ENCODE measurements at places on chromosomes 3 and 15.
A peak's percentile ranks its signal among the peaks of the same experiment; 100 is the strongest.

- no peak for DNase-seq
These were observed 15.0 kb downstream of the CDAN1 start for GRCh38 chr15:42721916-42722315.

DNA sequence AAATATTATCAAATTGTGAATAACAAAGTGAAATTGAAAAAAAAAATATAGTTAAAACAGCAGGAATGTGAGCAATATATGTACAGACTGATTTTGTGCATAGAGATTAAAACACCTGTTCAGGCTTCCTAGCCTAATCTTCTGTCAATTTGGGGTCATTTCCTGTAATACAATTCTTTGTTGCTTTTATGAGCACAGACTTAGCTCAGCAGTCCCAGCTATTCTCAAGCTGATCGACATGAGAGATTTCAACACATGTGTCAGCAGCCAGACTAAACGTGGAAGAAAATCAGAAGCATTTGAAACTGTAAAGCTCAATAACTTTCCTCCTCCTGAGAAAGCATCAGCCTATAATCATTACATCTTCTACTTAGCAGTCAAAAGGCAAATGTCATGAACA lies 1.6 kb upstream of the FHIT start:
- no peak for DNase-seq

DNA sequence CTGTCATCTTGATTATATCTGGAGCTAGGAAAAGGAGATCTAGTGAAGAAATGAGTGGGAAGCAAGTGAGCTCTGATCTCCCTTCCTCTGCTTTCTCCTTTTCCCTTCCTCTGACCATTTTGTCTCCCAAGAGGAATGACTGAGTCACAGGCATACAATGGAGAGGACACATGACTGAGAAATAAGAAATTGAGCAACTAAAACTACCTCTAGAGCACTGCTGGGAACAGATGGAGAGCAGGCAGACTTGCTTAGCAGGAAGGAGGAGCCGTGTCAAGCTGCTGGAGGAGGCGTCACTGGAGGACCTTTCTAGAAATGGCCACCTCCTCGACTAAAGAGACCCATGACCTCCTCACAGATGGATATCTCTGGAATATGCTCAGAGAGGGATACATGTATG lies 66.9 kb upstream of the MYO5C start:
- peak; percentile 34 for DNase-seq

- no peak for DNase-seq
These were observed 15.6 kb downstream of the CPA3 start for GRCh38 chr3:148880681-148881080.

DNA sequence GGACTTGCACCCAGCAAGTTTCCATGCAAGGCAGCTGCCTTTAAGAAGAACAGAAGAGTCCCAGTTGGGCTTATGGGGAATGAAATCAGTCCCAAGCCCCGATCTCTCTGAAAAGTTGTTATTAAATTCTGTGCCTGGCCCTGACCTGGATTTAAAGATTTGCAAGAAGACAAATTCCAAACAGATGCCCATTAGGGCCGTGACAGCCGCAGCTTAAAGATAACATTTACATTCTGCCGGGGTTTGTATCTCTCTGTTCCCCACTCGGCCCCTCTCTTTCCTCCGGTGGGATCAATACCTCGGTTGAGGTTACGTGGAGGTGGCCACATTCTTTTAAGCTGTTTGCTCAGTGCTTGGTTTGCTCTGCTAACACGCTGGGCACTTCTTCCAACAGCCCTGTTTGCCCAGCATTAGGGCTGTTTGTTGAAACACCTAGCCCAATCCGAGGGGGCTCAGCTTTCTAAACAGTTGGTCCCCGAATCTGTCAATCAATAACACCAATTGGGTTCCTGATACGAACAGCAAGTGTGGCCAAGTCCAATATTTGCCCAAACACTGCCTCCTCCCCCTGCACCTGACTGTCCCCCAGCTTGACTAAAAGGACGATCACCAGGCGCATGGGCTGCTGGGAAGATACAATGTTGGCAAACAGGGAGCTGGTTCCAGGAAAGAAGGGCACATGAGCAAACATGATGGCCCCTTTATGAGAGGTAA lies 108.6 kb downstream of the RPLP1 start:
- no peak for DNase-seq

DNA sequence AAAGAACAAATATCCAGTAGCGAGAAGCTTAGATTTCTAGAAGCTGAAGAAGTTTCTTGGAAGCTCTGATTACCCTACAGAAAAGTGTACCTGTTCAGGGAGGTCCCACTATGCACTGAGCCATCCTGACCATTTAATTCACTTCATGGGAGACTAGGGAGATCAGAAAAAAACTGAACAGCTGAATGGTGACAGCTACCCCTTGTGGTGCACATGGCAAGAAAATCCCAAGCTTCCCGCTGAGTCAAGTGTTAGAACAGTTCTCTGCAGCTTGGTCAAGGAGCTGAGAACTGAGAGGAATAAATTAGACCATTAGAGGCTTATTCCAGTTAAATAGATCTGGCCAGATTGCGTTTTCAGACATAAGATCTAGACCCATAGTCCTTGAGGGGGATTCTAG lies 197.2 kb upstream of the VEPH1 start:
- DNase-seq, result no peak

DNA sequence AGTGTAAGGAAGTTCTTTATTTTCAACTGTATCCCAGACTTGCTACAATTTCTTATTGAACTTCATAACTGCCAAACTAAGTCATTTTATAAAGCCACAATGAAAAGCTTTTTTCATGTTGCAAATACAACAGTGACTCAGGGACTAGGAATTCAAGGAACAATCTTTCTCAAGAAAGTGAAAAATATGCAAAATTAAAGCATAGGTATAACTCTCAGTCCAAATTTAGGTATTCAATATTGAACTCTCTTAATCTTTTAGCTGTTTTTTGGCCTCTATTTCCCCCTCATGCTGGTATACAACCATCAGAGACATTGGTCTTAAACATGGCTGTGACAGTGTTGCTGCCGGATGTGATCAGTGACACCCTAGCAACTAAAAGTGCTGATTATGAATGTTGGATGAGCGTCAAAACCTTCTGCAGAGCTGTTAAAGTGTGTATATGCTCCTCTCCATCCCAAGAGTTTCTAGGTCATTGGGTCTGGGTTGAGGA lies 476.9 kb downstream of the ZNF385D start:
- no peak for DNase-seq

DNA sequence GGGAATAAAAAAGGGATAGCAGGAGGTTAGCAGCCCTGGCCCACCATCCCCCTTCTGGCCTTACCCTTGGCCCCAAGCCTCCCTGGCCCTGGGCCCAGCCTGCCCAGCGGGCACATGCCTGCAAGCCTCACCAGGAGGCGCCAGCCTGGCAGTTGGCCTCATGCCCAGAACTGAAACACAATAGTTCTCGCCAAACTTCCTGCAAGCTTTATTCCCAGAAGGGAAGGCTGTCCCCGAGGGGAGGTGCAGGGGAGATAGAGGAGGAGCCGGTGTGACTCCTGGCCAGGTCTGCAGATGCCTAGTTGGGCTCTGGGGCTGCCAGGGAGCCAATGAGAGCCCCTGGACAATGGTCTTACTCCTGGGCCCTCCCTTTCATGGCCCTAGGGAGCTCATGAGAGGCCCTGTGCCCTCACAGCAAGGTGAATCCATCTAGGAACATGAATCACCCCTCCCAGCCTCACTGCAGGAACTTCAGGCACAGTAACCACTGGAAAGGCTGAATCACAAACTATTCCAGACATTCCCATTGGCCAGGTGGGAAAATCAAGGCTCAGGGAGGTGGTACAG lies 4.0 kb downstream of the CCDC33 start:
- DNase-seq, result peak; percentile 67

GRCh38 chr15:69893863-69894262 lies 203.9 kb downstream of the TLE3 start:
- DNase-seq, result peak; percentile 79

DNA sequence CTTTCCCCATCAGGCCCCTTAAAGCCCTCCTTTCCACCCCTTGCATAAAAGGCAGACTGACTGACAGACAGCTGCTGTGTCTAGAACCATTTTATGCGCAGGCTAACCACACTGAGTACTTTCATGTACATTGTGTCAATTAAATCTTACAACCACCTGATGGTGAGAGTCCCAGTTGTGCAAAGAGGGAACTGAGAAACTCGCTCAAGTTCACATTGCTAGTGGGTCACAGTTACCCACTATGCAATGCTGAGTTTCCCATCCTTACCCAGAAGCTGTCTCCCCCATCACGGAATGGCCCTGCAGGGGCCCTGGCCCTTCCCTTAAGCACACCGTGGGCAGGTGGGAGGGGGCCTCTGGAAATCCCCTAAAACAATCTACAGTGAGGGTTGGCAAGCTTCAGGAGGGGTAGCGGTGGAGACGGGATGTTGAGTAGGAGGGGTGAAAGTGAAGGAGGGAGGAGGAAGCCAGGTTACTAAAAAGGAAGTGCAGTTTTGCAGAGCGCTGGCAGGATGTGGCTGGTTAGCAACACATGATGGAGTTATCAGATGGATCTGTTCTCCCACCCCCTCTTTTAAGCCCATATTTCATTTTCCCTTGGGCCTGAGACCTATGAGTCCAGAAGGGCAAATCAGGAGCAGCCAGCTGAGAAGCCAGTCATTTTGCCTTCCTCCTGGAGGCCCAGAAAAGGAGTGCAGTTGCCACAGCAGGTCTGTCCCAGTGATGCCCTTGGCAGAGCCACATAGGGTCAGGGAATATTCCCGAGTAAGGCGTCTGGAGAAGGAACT lies 30.0 kb downstream of the STARD5 start:
- no peak for DNase-seq

DNA sequence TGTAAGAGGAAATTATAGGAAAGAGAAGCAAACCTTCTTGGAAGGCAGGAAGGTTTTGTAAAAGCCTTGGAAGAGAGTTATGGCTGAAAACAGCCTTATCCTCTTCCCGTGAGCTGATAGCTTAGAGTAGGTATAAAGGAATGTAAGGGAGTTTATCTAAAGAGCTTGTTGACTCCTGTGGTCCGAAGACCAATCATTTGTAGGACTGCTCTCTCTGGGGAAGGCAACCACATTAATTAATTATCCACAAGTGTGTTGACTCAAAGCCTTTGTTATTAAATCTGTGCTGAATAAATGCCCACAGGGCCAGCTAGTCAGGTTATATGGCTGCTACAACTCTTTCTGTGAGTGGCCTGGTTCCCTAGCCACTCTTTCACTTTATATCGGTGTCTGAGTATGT lies 452.1 kb upstream of the RASGRP1 start:
- DNase-seq, result no peak

- DNase-seq, result no peak
These were observed 217.9 kb upstream of the MME start for GRCh38 chr3:154862265-154862664.

- no peak for DNase-seq
These were observed 14.8 kb downstream of the PPCDC start for GRCh38 chr15:75038231-75038630.
